Stimulated activated CD4-positive, alpha-beta T cell treated with anti-CD3 and anti-CD28 coated beads, TNF-alpha, amount 100 ng/mL, for 4 hours (primary cell): ENCODE measurements at places on chromosomes 2 and 18.

GRCh38 chr2:171330155-171330956 lies 103.4 kb downstream of the METTL8 start:
- no peak for DNase-seq

GRCh38 chr2:47303341-47304148 lies 99.4 kb upstream of the MSH2 start:
- no peak for DNase-seq

GRCh38 chr2:60504049-60504448 lies 49.4 kb downstream of the BCL11A start:
- DNase-seq = no peak

GRCh38 chr2:105055613-105056012 lies 17.7 kb downstream of the MRPS9 start:
- no peak for DNase-seq

GRCh38 chr18:48940854-48941611 lies 9.7 kb downstream of the SMAD7 start:
- DNase-seq = no peak

DNA sequence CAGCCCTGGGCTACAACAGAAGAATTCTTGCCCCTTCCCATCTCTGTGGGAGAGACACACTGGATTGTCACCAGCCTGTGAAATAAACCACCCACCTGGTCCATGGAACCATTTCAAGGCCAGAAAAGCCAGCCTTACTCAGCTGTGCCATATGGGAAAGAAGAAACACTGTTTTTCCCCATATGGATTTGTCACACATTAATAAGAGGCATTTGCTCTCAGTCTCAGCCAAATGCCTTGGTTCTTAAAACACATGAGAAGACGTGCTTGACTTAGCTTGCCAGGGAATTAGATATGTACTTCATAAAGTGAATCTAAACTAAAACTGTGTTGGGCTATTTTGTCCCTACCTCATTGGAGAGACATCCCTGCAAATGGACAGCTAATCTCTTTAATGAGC lies 308.6 kb upstream of the TNP1 start:
- DNase-seq = no peak

DNA sequence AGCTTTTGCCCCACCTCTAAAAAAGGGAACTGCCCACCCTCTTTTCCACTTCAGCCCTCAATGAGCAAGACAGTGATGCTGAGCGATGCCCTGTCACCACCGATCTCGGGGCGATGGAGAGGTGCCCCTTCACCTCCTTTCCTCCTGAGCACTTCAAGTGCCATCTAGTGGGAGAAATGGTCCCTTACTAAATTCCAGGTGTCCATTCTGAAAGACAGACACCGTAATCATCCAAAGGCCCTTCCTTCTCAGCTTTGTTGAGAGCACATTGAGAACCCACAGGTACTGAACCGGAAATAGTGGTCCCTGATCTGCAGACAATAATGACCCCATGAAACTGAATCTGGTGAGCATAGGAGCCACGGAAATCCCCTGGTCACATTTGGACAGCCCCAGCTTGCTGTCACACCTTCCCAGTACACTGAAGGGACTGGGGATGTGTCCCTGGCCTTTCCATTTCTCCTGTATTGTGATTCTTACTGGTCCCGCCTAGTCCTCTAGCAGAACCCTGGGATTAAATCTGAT lies 38.5 kb downstream of the KCTD18 start:
- DNase-seq = peak; percentile 23

DNA sequence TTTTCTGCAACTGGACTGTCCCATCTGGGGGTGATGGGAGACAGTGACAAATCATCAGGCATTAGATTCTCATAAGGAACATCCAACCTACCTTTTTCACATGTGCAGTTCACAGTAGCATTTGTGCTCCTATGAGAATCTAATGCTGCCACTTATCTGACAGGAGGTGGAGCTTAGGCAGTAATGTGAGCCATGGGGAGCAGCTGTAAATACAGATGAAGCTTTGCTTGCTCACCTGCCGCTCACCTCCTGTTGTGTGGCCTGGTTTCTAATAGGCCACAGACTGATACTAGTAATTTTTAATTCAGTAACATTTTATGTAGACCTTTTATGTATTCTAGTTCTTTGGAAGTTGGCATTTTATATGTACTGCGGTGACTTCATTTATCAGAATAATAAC lies 180.1 kb upstream of the SPOPL start:
- DNase-seq = no peak

DNA sequence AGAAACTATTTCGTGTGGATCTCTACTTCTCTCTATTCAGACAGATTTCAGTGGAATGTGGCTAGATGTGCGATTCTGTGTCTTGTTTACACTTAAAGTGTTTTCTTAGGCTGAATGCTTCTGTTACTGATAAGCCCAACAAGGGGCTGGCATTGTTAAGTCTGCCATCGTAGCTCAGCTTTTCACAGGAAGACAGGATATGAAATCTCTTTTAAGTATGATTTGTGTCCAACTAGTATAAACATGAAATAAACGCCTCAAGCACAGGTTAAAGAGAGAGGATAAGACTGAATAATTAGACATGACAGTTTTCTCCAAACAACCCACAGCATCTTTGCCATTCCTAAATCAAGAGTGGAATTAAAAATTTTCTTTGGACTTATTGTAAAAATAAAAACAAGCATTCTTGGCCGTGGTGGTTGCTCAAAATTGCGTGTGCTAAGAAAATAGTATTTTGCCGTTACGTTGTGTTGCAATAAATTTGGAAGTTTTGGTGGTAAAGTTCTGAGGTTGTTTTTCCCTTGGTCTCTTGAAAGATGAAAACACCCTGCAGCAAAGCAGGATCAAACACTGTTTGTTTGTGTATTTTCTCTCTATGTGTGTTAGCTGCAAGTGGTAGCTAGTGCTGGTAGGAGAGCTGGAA lies 1.0 kb downstream of the VIT start:
- no peak for DNase-seq

DNA sequence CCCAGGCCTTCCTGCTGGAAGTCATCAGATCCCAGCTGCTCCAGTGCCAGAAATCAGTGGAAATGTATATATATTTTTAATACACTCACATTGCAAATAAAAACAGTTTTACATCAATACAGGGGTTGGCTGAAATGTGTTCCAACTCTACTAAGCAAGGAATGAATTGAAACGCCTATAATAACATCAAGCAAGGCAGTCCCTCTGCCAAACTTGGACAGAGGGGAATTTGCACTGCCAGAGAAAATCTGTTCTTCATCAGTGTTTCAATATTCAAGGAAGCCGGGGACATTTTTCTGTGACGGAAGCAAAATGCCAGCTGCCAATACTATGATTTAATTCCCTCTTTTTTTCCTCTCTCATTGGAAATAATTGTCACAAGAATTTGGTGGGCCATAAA lies 335.3 kb downstream of the TNS1 start:
- DNase-seq = no peak

DNA sequence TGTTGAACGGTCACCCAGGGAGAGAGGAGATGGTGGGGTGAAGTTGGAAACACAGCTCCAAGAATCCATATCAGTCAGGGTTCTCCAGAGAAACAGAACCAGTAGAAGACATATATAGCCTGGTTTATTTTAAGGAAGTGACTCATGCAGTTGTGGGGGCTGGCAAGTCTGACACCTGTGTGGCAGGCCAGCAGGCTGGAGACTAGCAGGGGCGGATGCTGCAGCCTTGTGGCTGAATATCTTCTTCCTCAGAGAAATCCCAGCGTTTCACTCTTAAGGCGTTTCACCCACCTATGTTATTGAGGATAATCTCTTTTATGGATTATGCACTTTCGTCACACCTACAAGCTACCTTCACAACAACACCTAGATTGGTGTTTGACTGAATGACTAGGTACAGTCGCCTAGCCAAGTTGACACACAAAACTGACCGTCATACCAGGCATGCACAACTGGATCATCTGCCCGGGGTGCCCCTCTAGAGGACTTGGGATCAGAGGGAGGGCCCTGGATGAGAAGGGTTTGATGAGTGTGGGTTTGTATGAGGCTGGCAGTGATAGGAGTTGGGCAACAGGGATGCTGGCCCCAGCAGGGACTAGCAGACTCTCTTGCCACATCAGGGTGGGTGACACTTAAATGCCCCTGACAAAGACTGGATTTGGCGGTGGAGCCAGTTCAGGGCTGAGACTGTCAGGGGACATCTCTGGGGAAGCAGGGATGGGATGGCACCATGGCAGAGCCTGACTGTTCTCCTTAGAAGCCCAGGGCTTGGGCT lies 23.4 kb downstream of the MROH2A start:
- DNase-seq = no peak

GRCh38 chr2:100451734-100452133 lies 18.5 kb upstream of the NMS start:
- DNase-seq = no peak

- DNase-seq = no peak
These were observed 218.4 kb upstream of the DTNA start for GRCh38 chr18:34491719-34492118.

GRCh38 chr2:240556553-240557100 lies 1.2 kb downstream of the ANKMY1 start:
- peak; percentile 58 for DNase-seq

- DNase-seq = no peak
These were observed 46.5 kb downstream of the RALBP1 start for GRCh38 chr18:9521770-9522169.
